ENCODE measurements at places on chromosomes 5 and 9.
A peak's percentile ranks its signal among the peaks of the same experiment; 100 is the strongest.

- no peak for DNase-seq
Observed at GRCh38 chr9:113477661-113478060, 14.1 kb downstream of the RGS3 start.

DNA sequence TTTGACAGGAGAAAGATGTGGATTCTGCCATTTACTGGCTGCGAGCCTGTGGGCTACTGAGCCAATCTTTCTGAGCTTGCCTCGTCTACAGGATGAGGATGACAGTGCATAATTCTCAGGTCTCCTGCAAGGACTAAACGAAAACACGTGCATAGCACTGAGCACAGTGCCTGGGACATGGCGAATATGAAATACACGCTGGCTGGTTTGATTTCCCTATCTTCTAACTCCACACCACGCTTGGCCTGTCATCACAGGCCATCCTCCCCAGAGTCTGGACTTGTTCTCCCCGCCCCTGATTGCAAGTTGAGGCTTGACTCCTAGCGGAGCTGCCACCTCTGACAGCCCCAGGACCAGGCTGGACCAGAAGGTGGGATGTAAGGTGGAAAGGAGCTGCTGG is 37.9 kb downstream of the ARPC5L start:
- no peak for DNase-seq

GRCh38 chr9:137493364-137494103 is 34.4 kb upstream of the NSMF start:
- no peak for DNase-seq

DNA sequence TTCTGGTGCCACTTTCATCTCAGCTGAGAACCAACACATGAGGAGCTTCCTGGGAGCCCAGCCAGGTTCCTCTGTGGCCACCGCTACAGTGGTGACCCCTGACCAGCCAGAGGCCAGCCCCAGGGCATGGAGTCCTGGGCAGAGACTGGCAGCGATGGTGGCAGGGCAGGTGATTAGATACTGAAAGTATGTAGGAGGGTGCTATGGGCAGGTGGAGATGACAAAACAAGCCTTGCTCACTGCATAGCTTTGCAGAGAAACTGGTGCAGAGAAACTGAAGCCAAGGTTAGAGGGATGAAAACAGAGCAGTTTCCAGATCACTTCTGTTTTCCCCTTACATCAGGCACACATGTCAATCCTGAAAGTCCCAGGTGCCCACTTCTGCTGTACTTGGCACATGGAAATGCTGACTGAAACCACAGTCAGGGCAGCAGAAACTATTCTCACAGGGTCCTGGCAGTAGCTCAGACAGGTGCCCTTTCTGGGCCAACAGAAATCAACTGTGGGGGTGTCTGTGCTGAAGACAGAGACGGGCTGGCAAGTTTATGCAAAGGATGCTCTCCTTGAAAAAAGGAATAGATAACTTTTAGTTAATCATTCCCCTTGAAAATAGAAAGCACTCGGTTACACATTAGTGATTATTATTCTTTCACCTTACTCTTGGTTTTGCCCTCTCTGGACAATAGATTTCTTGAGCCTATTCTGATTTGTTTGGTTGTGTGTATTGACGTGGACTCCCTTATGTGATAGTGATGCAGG is 90.3 kb downstream of the ANKRD55 start:
- DNase-seq = no peak

DNA sequence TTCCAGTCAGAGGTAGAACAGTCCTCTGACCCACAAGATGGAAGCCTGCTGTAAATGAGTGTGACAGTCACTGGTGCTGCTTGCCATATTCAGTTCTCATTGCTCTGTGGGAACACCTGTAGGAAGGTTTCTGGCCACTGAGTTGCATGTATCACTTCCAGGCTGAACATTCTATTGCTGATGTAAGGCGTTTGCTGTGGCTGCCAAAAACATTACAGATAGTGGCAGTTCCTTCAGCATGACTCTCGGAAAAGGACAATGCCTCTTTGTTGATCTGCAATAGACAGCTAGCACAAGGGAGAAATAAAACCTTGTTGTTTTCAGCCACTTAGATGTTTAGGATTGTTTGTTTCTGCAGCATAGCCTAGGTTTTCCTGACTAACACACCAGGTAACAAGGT is 217.2 kb downstream of the AGTPBP1 start:
- DNase-seq = no peak

- peak; percentile 52 for DNase-seq
Observed at GRCh38 chr5:149724130-149724840, 5.8 kb upstream of the PPARGC1B start.

DNA sequence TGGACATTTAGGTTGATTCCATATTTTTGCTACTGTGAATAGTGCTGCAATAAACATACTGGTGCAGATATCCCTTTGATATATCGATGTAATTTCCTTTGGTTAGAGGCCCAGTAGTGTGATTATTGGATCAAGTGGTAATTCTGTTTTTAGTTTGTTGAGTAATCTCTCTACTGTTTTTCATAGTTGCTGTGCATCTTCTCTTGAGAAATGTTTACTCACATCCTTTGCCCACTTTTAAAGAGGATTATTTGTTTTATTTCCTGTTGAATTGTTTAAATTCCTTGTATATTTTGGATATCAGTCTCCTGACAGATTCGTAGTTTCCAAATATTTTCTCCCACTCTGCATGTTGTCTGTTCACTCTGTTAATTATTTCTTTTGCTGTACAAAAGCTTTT is 352.6 kb upstream of the TARS1 start:
- no peak for DNase-seq

- DNase-seq = peak; percentile 26
Observed at GRCh38 chr9:132241840-132242620, 80.2 kb downstream of the NTNG2 start.

DNA sequence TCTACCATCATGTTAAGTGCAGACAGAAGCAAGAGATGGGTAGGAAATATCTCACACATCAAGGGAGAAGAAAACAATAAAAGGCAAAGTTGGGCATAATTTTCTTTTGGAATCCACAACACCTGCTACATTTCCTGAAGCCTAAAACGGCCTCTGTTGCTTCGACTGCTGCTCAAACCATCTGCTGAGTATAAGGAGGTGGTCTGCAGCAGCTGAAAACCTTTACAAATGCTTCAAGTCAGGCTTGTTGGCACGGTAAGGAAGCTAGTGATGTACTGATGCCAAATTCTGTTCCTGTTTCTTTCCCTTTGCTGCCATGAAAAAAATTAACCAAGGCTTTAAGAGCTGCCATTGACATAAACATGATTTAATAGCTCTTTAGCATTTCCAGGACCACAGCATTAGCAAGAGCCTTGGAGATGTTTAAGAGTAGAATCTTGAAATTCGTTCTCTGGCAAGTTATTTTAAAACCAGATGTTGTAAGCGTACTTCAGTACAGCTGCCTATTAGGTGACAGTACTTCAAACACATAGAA is 75.6 kb downstream of the DMRTA1 start:
- no peak for DNase-seq

- DNase-seq = no peak
Observed at GRCh38 chr5:102811972-102812371, 56.9 kb downstream of the PAM start.

- DNase-seq = no peak
Observed at GRCh38 chr9:72598639-72599038, 77.2 kb downstream of the TMC1 start.

DNA sequence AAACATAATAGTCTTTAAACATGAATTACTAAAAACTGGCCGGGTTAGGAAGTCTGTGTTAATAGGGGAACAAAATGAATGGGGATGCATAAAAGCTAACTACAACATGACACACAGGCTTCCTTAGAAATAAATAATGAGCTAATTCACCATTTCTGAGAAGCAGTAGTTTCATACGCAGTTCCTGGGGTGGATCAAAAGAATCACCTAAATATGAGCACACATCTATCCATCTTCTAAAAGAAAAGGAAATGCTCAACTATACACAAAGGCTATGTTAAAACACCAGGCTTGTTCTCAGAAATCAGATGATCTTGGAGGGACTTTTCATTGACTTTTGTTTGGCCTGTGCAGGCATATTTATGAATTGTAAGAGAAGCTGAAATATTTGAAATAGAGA is 373.0 kb downstream of the ARRDC3 start:
- DNase-seq = no peak

- no peak for DNase-seq
Observed at GRCh38 chr9:111412280-111412679, 71.9 kb downstream of the ECPAS start.

DNA sequence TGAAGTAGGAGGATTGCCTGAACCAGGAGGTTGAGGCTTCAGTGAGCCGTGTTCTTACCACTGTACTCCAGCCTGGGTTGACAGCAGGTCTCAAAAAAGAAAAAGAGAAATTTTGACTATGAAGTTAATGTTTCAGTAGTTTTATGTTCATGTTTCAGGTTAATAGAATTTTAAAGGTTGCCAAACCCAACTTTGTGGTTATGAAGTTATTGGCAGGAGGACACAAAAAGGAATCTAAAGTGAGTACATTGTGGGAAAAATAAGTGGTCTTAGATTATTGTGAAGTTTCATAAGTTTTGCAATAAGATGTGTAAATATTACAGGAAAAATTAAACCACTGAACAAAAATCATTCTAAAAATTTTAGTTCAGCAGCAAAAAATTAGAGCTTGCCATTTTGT is 78.6 kb downstream of the GOLM1 start:
- no peak for DNase-seq

GRCh38 chr9:134411440-134412297 is 85.4 kb downstream of the RXRA start:
- DNase-seq = no peak

GRCh38 chr5:93578813-93579691 is 2.0 kb downstream of the NR2F1-AS1 start:
- no peak for DNase-seq

DNA sequence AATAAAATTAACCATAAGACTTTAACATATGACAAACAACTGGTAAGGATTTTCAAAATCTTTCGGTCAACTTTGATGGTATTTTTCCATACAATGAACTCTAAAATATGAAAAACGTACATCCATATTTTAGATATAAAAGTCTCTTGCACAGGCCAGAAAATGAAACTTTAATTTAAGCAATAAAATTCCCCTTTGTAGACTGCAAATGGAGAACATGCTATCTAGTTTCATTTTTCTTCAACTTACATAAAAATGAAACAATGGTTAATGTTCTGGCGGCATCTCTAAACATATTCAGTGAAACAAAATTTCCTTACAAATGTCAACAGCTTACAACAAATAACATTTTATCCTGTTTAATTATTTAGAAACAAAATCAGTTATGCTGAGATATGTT is 84.0 kb downstream of the USP20 start:
- no peak for DNase-seq

- no peak for DNase-seq
Observed at GRCh38 chr5:109692852-109693251, 3.1 kb downstream of the MAN2A1 start.

DNA sequence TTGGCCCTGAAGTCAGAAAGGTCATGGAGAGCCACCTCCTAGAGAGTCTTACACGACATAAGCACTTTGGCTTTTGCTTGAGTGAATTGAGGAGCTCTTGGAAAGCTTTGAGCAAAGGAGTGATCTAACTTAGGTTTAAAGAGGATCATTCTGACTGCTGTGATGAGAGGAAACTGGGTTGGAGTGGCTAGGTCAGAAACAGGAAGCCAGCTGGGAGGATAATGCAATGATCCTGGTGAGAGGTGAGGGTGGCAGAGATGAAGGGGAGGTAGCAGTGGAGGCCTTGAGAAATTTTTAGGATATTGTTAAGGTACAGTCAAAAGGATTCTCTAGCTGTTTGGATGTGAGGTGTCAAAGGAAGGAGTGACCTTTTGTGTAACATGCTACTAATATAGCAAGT is 32.2 kb upstream of the ROPN1L start:
- DNase-seq = peak; percentile 6

DNA sequence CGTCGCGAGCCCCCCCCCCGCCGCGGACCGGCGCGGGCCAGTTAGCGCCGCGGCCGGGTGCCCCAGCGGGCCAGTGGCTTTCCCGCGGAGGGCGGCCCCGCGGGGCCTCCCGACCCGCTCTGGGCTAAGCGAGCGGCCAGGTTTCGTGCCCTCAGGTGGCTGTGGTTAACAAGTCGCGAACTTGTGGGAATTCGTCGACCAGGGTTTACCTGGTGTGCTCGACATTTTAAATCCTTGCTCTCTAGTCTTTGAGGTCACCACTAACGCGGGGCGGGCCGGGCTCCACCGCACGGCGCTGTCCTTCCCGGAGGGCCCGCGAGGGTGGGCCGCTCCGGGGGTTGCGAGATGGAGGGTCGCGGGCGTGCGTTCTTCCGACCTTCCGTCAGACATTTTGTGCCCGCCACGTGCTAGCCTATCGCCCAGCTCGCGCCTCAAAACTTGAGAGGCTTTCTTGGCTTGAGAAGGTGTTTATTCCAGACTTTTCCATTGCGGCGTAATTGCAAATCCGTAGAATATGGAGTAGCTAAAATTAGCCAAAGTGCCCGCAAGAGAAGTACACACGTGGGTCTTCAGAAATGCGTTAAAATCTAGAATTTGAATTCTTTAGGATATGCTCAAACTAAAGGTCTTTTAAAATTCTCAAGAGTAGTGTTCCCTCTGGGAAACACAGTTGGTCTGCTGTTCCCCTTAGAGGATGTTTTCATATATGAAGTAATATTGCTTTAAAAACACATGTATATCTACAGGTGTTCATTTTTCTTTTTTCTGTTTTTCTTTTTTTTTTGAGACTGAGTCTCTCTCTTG is 2.1 kb downstream of the ANP32B start:
- peak; percentile 57 for DNase-seq

DNA sequence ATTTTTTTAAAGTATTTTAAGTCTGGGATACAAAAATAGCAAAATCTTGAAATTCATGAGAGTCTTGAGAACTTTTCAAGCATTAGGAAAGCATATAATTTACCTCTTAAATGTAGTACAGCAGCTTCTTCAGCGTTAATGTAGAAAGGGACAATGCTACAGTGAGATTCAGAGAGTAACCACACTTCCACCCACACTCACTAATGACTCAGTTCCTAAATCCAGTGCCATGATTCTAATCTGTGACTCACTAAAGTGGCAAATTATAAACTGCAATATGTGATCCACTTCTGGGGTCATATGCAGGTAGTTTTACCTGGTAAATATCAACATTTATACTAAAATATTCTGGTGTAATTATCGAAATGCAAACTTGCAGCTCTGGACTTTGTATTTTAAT is 434.5 kb upstream of the TUSC1 start:
- no peak for DNase-seq

- no peak for DNase-seq
Observed at GRCh38 chr5:95172659-95173058, 112.2 kb downstream of the MCTP1 start.

DNA sequence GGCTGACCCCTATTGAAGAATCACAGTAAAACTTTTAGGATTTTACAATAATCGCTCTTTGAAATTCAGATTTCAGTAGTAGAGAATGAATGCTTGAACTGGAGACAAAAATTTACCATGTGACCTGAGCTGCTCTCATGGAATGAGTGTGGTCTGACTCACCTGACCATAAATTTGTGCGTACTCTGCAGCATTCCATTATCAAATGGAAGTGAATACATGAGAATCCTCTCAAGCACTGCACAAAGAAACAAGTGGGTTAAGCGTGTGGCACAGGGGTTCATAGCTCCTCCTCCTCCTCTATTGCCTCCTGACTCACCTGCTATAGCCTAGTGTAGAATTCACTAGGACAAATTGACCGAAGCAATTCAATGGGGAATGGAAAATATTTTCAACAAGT is 269.8 kb upstream of the CDH9 start:
- no peak for DNase-seq
